ENCODE measurements at places on chromosomes 7 and 10. TPM values are rescaled to one million over a fixed set of nuclear protein-coding genes. Genes with fewer than 3 reads are reported as not detected.

DNA sequence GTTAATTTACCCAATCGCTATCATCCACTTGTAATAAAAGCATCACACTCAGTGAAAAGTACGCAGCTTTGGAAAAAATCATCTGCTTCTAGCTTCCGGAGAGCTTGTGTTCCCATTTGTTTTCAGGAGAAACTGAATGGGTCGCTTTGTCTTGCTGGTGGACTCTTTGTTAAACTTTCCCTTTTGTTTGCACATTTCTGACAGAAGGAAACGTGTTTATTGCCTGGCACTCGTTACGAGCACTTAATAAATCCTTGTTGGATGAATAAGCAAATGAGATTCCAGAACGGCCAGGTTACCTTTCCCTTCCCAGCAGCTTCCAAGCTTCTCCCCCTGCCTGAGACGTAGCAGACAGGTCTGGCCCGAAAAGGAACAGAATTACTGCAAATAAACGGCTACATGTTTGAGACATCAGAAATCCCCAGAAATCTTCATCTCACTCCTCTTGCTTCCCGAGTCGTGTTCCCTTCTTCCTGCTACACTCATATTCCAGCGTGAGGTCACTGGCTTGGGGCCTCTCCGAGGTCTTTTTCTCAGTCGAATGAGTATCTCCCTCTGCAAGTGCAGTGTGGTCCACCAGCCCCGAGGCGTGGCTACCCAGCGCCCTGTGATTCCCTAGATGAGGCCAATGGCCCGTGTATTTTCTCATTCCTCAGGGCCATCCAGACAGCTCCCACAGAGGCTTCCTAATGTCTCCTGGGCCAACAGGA is 167.2 kb downstream of the FRMD4A start:
- no peak for DNase-seq

Gene ARMS2
- not detected for total RNA-seq

- no peak for DNase-seq
Observed at GRCh38 chr10:35289198-35289597, 47.1 kb upstream of the CCNY start.

DNA sequence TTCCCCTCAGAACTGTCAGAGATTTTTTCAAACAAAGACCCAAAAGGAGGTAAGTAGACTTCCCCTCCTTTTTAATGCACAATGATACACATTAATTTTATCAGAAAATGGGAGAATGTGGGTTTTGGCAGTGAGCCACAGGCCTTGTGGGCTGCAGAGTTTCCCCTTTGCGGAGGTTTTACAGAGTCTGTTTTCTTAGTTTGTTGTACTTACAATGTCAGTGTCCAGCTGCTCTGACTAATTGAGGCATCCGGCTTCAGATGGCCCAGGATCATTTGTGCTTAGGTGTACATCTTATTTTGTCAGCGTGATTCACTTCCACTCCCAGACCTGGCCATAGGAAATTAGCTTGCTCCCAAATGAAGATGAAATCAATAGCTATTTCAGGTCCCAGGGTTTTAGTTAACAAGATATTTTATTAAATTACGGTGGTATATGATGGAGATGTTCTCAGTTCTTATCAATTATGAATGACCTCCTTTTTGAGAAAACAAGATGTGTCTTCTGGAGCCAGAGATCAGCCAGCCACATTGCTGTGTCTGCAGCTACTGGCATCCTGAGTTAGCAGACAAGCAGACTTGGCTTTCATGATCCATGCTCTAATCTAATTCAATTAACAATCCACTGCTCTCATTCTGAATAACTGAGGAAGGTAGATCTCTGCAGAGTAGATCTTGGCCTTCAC is 1086.6 kb upstream of the SORCS1 start:
- no peak for DNase-seq

Gene NRF1
- 14.9 TPM for total RNA-seq

Data from NCI-H460 (cell line).